ENCODE measurements at places on chromosomes 7 and 10.

- peak; percentile 40 for DNase-seq
These were observed 636 bp downstream of the PDCD4 start for GRCh38 chr10:110872145-110872983.

- DNase-seq, result peak; percentile 71
These were observed 7.8 kb upstream of the TRIM56 start for GRCh38 chr7:101077303-101078086.

DNA sequence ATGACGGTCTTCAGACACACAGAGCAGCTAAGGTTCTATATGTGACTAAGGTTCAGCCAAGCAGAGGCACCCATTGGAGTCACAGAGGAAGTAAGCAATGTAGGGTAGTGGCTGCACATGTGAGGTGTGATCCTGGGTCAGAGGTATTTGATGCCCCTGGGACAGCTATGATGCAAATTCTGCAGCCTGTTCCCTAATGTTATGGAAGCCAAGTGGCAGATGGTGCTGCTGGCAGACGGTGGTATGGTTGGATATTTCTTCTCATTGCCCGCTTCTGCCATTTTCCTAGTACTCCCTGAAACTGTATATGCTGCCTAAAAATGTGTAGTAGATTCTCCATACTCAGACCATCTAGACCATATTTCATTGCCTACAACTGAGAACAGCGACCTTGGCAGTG lies 7.2 kb downstream of the TAS2R16 start:
- no peak for DNase-seq

DNA sequence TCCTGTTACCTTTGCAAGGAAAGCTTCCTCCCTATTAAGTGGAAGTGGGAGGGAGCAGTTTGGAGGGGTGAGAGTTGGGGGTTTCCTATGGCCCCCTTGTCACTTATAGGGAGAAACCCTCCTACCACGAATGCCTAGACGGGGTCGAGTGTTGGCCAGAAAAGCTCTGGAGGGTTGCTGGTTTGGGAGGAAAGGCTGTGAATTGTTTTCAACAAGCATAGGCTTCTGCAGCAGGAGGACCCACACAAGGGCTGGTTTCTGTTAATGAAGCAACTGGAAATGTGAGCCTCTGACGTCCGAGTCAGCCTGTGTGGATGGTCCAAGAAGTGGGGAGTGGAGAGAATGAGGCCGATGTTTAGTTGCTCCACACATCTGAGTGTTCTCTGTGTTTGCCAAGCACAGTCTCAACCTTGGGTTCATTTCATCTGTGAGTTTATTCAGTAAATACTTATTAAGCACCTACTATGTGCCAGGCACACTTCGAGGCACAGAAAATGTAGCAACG lies 37.3 kb upstream of the LEP start:
- no peak for DNase-seq

DNA sequence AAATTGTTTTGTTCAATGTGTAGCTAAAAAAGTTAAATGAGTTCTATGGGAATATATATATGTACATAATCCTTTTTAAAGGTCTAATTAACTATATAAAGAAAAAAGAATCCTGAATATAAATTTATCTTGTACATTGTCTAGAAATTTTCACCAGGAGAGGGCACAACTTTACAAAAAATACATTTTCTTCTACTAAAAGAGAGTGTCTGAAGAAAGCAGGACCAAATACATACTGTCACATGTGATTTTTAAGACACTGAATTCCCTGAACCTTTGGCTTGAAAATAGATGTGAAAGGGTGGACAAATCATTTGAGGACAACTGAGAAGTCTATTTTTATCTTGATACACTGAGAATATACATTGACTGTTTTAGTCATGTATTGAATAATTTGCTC lies 204.3 kb downstream of the DGKB start:
- DNase-seq, result no peak

DNA sequence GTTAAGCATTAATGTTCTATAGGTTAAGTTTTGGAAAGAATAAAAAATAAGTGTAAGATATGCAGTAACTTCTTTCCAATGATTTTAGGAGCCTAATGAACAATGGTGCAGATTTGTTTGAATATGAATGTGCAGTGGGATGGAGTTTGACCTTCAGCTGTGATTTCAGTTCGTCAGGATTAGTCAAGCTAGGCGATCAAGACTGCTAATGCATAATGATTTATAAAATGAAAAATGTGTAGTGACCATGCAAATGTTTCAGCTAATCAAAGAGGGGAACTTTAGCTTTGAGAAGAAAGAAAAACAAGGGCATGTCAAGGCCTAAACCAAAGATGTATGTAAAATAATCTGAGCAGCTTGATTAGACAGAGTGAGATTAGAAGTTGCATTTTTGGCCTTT lies 208.5 kb downstream of the FOXP2 start:
- no peak for DNase-seq

- DNase-seq, result no peak
These were observed 133.6 kb downstream of the ZMIZ1 start for GRCh38 chr10:79202188-79203013.

- no peak for DNase-seq
These were observed 220.2 kb downstream of the ARHGAP12 start for GRCh38 chr10:31708474-31708873.

DNA sequence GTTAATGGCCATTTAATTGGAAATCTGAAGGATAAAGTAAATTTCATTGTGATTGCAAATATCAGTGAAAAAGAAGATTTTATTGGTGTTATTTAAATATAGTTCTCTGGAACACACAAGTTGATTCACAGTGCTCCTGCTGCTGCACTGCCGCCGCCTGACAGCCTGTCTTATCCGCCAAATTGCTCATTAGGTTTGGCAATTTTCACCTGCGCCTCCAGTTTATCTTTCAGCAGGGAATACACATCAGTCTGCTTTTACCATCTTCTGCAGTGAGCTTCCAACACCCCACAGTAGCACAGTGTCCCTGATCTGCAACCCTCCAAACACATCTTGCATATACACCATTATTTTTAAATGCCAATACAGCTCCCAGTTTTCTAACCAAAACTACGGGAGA lies 308.3 kb downstream of the PARD3 start:
- DNase-seq, result no peak

GRCh38 chr7:103686064-103686463 lies 240.1 kb upstream of the SLC26A5 start:
- DNase-seq, result no peak

- DNase-seq, result no peak
These were observed 25.1 kb downstream of the ZNF467 start for GRCh38 chr7:149748076-149748874.

DNA sequence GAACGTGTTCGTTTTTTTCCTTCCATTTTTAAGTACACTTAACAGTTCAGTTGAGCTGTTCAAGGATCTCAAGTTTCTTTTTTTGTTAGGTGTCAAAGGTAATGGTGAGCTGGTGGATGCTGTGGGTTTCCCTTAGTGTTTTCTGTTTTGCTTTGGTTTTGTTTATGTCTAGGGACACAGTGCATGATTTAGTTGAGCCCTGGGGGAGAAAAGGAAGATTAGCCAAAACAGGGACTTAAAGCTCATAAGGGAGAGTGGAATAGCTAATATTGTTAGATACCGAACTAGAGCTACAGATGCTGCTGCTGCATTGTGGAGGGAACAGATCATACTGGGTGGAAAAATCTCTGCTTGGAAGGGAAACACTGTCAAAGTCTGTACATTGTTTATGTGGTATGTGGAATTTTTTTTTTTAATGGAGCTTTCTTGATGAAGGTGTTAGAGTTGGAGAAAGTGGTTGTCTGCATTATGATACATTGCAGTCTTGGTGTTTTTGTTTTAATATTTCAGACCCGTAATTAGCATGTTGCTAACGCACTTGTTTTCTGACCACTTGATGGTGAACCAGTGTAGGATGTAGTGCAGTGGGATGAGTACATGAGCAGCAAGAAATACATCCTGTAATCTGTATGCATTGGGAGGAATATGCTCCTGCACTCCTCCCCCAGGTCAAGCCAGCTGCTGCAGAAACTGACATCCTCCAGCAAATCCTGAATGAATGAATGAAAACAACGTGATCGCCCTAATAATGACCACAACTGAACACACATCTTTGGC lies 2.1 kb downstream of the GLCCI1 start:
- no peak for DNase-seq

DNA sequence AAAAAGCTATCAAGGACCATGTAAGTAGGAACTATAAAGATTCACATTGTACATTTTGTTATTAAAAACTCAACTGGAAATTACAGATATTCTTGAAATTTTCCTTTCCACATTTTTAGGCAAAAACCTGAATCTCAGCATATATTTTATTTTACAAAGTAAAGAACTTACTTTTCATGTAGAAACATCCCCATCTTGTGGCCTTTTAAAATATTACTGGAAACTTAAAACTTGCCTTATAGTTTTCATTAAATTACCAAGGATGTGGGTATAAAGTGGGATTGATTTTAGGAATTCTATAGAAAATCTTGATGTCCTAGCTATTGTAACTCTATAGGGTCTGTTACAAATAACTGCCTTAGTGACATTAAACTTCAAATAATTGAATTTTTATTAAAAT lies 10.6 kb downstream of the DBF4 start:
- no peak for DNase-seq

DNA sequence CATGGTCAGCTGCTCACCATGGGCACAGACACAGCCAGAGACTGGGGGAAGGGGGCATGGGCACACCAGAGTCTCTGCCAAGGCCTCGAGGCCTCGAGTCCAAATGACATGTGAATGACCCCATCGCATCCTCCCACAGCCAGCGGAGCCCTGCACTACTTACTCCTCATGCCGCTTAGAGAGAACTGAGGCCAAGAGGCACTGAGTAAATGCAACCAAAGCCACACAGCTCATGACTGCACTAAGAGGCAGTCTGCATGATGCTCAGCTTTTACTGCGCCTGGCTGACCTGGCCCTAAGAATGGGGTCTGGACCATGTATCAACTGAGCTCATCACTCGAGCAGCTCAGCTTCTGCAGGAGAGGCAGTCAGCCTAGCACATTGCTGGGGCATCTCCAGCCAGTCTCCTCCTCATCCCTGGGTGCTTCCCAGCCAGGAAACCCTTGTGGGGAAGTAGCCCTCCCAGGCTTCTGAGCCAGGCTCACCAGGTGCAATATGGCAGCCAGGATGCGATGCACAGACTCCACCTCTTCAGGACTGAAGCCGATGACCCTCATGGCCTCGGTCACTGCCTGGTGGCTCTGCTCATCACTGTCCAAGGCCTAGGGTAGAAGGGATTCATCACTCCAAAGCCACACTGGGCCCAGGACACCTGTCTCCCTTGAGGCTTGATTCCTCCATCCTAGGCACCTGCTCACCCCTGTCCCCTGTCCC lies 7.5 kb downstream of the MYO1G start:
- no peak for DNase-seq

DNA sequence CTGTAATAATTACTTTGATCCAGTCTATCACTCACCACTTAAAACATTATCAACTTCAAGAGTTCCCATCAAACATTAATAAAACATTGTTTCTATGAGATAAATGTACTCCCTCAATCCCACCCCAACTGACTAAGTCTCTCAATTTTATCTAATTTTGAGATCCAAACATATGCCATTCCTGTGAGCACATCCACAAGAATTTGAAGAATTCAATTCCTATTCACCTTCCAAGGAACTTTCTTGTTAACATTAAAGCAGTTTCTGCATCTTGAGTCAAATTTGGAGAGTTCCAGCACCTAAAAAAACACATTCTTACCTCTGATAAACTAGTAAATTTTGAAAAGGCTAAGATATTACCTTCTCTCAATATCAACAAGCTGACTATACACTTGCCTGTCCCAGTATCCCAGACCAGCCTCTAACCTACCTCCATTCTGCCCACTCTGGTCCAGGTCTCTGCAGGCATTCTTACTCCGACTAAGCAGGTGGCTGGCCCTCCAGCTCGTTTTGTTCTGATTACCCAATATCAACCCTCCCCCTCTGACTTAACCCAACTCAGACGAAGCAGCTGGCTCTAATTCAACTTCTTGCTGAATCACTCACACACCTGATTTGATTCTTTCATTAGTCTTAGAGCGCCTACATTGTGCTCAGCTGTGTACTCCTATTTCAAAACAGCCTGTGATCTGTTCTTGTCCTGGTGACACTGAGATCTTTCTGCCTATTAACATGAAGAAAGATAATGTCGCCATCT lies 275.2 kb downstream of the IPMK start:
- no peak for DNase-seq

DNA sequence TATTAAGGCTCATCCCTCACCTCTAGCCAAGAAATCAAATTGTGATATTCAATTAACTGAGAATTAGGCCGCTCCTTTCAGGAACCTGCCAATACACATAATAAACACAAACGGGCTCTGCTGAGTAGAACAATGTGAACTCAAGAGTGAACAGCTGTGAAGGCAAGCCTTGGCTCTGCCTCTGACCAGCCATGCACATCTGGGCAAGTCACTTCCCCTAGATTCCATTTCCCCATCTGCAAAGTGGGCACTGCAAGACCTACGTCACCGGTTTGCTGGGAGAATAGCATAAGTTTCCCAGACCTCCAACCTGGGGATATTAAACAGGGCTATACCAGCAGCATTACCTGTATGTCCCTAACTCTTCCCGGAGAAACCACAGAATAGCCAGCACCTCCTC lies 355.2 kb downstream of the TNS3 start:
- no peak for DNase-seq

- no peak for DNase-seq
These were observed 14.7 kb upstream of the ADAM12 start for GRCh38 chr10:126402721-126403695.

DNA sequence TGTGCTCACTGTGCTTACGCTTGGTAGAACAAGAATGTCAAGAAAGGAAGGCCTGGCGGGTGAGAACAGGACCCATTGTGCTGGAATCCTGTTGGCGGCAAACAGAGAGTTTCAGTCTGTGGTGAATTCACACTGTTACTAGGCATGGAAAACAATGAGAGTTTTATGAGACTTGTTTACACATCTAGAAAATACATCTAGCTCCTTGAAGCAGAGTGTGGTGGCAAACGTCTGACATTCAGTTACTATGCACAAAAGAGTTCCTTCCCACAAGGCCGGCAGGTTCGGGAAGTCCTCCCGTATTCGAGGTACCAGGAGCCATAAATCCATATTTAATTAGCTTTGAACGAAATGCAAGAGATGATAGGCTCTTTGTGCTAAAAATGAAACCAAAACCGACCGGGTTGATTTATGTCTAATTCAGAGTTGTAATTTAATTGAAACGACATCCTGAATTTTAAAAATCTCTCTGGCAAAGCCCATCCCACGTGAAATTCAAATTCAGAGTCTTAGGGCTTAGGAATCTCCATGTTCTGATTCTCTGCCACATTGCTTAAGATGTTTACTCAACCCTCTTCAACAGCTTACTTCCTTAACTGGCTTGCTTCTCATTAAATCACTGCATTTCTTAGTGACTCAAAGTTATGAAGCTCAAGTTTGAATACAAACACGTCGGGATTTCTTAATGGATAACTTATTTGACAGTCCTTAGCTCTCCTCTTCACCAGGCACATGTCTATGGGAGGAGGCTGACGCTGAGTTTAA lies 299.9 kb upstream of the PITRM1 start:
- DNase-seq, result no peak

GRCh38 chr10:11176746-11177145 lies 159.1 kb downstream of the CELF2 start:
- DNase-seq, result no peak

GRCh38 chr10:11891776-11892486 lies 68.8 kb downstream of the PROSER2 start:
- DNase-seq, result no peak

- DNase-seq, result no peak
These were observed 73.5 kb downstream of the TBXAS1 start for GRCh38 chr7:139902436-139903102.
